Activated CD4-positive, CD25-positive, alpha-beta regulatory T cell treated with anti-CD3 and anti-CD28 coated beads, Interleukin-2, amount 50 U/mL, for 72 hours (primary cell): ENCODE measurements at places on chromosomes 13 and 19.

- no peak for DNase-seq
Measured at GRCh38 chr19:2365201-2365970, 5.3 kb downstream of the TMPRSS9 start.

DNA sequence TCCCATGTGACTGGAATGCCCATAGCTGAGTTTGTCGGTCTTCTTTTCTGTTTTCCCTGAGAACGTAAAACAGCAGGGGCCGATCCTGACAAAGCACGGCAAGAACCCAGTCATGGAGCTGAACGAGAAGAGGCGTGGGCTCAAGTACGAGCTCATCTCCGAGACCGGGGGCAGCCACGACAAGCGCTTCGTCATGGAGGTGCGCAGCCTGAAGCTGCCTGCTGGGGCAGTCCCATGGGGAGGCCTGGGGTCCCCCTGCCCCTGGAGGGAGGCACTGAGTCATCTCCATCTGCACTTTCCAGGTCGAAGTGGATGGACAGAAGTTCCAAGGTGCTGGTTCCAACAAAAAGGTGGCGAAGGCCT lies 18.2 kb upstream of the QTRT1 start:
- DNase-seq, result no peak

GRCh38 chr13:91540158-91540736 lies 141.8 kb downstream of the GPC5 start:
- no peak for DNase-seq

GRCh38 chr13:89432997-89433396 lies 1761.8 kb downstream of the SLITRK5 start:
- DNase-seq, result no peak

DNA sequence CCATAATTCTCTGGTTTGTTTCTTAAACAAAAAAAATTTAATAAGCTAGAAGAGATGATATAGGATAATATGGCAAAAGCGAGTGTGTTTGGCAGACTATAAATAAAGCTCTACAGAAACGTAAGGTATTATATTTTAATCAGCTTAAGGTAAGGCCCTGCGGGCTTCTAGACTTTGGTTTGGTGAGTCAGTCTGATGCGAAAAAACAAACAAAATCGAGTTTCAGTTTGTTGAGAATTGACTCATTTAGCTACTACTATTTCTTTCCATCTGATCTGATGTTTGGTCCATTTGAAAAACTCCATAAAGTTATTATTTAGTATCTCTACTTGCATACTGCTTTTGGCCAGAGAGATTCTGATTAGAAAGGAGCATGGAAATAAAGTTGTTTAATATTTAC lies 138.0 kb downstream of the MIPEP start:
- no peak for DNase-seq

DNA sequence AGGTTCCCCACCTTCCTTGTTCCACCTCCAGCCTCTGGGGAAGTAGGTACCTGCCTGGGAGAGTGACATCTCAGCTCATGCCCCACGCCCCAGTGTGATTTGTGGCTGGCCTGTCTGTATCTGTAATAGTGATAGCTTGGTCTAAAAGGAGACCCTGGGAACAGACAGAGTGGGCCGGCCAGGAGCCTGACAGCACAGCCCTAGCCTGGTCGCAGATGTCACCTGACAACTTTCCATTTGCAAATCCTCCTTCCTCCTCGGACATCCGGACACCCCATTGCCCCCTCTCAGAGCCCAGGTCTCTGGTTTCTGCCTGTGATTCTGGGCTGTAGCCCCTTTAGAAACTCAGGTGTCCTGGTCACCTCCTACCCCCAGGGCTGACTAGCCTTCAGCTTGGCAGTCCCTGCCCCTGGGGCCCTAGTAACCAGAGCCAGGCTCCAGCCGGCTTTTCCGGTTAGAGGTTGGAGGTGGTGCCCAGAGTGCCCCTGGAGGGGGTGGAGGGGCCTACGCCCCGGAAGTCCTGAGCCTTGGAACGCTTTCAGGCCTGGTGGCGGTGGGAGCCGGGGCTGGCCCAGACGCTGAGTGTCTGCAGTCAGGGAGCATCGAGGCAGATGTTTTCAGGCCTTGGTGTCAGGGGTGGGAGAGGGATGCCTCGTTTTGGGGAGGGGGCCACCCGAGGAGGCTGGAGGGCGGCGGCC lies 6.5 kb downstream of the LRRC8E start:
- DNase-seq, result no peak

- no peak for DNase-seq
Measured at GRCh38 chr13:26401069-26401468, 147.1 kb downstream of the CDK8 start.

DNA sequence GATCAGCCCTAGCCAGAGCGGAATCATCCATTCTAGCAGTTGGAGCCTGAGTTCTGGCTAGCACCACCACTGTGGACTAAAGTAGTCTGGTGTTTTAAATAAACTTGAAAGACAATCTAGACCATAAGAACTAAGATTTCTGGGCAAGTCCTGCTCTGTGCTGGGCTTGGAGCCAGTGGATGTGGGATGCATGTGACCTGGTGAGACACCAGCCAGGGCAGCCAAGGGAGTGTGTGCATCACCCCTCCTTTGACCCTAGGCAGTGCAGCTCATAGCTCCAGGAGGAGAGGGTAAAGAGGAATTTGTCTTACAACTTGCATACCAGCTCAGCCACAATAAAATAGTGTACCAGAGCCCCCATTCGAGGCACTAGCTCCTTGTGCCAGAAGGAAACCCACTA lies 21.0 kb downstream of the ITGBL1 start:
- no peak for DNase-seq

GRCh38 chr19:30799865-30800755 lies 427.9 kb downstream of the ZNF536 start:
- peak; percentile 36 for DNase-seq

DNA sequence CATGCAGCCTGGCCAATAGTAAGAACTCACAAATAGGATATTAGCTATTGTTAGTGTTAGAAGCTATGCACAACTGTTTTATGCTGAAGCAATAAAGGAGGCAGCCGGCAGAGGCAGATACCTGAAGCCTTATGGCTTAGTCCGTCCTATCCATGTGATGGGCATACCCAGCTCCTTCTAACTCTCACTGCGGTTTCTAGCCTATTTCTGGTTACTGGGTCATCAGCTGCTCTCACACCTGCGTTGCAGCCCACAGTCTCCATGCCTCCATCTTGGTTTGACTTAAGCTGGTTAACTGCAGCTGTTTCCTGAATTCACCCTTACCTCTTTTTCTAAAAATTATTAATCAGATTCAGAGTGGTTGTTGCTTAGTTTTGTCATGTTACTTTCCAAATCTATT lies 40.5 kb upstream of the CNMD start:
- no peak for DNase-seq

DNA sequence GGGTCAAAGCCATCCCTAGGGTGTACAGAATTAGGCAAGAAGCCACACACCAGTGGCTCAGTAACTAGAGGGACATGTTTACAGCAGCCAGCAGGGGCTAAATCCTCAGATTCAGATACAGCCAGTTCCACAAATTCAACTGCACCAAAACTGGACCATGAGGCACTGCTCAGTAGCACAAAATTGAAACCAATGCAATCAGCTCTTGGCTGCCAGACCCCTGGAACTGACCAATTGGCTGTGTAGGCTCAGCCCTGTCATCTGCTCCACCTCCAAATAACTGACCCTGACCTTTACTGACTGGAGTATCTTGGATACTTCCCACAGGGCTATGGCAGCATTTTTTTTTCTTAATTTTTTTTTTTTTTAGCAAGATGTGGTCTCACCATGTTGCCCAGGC lies 226.5 kb downstream of the FOXO1 start:
- DNase-seq, result no peak

DNA sequence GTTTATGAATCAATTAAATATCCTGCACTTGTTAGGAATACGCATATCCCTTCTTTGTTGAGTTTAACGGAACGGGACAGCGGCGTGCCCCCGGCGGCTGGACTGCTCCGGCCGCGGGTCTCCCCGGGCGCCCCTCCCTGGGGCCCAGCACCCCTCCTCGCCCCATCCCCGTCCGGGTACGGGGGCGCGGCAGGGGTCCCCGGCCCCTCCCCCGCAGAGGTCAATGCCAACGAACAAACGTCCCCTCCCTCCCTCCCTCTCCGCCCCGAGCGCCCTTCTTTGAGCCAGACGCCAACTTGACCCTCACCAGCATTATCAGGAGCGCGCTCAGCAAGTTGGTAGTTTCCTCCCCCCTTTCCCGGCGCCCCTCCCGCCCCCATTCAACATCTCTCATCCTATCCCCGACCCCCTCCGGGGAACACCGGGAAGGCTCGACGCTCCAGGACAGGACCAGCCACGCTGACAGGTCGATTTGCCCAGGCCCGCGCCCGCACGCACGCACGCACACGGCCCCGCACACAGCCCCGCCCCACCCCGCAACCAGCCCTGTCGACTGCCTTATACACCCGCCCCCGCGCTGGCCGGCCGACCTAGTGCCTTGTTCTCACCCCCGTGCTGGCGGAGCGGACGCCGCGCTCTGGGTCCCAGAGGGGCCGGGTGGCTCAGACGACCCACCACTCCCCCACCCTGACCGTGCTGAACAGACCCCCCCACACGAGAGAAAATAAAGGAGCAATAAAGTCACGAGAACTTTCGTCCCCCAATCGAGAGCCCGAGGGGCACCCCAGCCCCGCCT lies 5.0 kb downstream of the LYL1 start:
- no peak for DNase-seq

- DNase-seq, result no peak
Measured at GRCh38 chr13:35349052-35349451, 127.4 kb downstream of the MAB21L1 start.

DNA sequence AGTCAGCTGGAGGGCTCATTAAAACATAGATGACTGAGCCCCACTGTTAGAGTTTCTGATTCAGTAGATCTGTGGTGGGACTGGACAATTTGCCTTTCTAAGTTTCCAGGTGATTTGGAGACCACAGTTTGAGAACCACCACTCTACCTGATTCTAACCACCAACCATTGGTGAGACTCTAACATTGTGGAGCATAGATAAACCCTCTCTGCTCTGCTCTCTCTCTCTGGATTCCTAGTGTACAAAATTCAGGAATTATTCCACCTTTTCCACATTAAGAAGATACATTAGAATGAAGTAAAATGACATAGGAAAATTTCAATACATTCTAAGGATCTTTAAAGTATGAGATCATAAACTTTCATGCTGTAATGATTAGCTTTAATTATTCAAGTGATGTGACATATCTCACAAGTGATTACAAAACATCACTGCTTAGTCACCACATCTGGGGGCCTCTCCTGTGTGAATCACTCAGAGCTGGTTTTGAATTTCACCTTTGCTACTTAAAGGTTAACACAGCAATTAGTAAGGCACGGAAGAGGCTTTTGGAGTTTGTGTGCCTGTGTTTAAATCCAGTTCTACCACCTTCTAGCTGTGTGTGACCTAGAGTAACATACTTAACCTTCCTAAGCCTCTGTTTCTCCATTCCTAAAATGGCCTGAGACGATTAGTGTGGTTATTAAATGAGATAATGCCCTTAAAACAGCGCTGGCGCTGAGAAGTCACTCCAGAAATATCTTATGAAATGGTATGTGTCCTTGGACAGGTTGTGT lies 78.5 kb upstream of the NBEA start:
- DNase-seq, result no peak

DNA sequence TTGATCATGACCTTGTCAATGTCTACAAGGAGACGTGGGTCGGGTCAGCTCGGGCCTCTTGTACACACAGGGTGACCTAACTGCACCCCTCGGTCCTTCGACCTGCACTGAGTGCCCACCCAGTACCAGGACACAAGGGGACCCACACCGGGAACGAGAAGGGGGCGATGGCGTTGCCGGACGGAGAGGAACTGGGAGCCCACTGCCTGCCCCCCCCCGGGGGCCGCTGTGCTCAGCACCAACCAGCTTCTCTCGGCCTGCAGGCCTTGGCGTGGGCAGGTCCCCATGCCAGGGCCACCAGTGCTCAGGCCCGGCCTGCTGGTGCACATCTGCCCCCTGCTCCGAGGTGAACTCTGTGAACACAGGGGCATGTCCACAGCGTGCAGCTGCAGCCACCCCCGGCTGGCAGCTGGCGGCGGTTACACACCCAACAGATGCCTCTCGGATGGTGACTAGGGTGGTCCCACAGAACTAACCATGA lies 14.1 kb downstream of the CFD start:
- DNase-seq, result no peak

- no peak for DNase-seq
Measured at GRCh38 chr19:29476528-29476927, 49.3 kb upstream of the VSTM2B start.

- DNase-seq, result no peak
Measured at GRCh38 chr19:5356918-5357317, 16.3 kb upstream of the PTPRS start.

DNA sequence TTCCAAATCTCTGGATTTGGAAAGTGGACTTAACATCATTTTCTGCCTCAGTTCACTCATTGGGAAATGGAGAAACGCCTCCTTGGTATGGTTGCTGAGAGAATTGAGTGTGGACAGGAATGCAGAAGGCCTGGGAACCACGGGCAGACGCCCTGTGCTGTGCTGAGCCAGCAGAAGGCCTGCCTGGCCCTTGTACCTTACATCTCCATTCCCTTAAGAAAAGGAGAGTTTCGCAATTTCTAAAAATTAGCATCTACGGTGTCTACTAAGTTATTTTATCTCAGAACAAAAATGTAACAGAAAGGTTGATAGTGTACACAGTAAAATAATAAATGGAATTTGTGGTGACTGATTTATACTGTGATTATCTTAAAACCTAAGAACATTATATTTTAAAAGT lies 78.7 kb downstream of the IPO5 start:
- DNase-seq, result no peak

DNA sequence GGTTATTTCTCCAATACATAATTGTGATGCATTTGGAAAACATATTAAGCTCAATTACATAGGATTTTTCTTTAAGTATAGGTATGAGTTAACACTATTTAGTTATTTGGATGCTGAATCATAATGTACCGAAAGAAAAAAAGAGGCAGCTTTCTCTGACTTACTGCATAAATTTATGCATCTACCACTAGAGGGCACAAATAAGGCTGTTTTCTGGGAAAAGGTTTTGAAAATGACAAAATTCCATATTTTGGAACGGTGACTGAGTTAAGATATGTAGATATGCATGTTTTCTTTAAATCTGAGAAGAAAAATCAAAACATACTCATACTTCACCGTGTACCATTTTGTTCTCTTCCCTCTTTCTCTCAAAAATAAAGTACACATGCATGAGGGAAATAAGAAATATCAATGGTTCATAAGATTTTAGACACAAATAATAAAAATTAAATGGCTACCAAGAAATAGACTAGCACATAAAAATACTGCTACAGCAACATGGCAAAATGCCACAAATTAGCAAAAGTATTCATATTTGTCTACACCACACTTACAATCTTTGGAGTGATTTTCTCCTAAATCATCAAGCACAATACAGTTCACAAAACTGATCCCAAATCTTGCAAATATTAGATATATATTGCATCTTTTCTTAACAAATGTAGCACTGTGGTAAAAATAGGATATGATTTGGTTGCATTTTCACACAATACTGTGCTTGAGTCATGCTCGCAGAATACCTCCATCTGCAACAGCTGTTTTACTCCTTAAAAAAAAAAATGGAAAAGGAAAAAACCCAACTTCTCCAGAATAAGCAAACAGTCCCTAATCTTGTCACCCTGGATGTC lies 260.0 kb downstream of the FGF14 start:
- DNase-seq, result no peak

- DNase-seq, result no peak
Measured at GRCh38 chr19:42017040-42017439, 23.0 kb upstream of the ATP1A3 start.
